Coronary artery (tissue), 2 donors: ENCODE measurements at places on chromosomes 2 and 18.

GRCh38 chr2:206970589-206971360 is 31.5 kb downstream of the CPO start:
- DNase-seq = no peak

- DNase-seq = no peak
Measured at GRCh38 chr2:199462347-199462955, 4.7 kb upstream of the SATB2 start.

GRCh38 chr2:235467588-235467987 is 26.3 kb upstream of the AGAP1 start:
- DNase-seq = no peak

DNA sequence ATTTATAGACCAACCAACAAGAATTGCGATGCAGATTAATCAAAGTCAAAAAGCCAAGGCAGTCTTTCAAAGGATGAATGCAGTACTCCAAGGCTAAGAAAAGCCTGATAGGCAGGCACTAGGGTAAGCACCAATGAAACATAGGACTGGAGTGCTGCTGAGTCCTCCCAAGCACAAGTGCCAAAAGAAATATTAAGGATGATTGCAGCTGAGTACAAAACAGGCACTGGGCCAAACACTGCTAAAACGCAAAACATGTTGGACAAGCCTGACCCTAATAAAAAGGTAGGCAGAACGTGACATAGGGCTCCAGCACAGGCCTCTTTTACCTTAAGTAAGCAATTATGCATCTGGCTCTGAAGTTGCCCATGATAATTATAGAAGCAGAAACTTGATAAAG is 160.1 kb upstream of the LRP1B start:
- no peak for DNase-seq

- DNase-seq = no peak
Measured at GRCh38 chr2:224405841-224406370, 4.0 kb upstream of the FAM124B start.

DNA sequence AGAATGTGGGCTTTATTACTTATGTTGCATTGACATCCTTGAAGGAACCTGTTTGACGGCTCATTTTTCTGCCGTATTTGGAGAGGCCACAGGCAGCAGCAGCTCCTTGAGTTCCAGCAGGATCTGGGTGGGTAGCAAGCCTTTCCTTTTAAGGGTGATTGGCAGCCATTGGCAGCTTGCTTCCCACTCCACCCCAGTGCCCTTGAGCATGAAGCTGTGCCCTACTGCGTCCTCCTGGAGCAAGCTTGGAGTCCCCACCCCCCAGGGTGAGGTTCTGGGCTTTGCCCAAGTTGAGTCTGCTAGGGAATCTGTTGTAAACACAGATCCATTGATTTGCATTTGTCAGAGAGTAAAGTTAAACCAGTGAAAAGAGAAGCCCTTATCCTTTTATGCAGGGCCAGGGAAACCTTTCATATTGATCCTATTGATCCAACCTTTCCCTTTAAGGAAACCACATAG is 9.2 kb downstream of the ONECUT2 start:
- no peak for DNase-seq

- no peak for DNase-seq
Measured at GRCh38 chr2:137261881-137262585, 496.7 kb downstream of the THSD7B start.

- DNase-seq = no peak
Measured at GRCh38 chr2:187312718-187313282, 135.3 kb downstream of the CALCRL start.

- DNase-seq = no peak
Measured at GRCh38 chr2:7697052-7697451, 779.8 kb downstream of the RNF144A start.

GRCh38 chr2:31413862-31414550 is 536 bp downstream of the XDH start:
- DNase-seq = no peak
